Lung (tissue), 17 donors: ENCODE measurements at places on chromosomes 1 and 21. TPM values are rescaled to one million over a fixed set of nuclear protein-coding genes. Genes with fewer than 3 reads are reported as not detected.

DNA sequence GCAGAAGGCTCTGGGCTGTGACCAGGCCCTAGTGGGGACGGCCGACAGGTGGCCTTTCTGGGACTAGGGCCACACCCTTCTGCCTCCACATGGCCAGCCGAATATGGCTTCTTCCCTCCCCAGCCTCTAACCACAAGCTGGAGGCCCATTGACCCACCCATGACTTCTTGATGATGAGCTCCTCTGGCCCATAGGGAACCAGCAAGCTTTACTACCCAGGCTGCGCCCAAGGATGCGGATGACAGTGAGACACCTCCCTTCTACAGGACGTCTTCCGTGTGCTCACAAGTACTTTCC lies 41.0 kb downstream of the LDLRAD2 start:
- DNase-seq = no peak

DNA sequence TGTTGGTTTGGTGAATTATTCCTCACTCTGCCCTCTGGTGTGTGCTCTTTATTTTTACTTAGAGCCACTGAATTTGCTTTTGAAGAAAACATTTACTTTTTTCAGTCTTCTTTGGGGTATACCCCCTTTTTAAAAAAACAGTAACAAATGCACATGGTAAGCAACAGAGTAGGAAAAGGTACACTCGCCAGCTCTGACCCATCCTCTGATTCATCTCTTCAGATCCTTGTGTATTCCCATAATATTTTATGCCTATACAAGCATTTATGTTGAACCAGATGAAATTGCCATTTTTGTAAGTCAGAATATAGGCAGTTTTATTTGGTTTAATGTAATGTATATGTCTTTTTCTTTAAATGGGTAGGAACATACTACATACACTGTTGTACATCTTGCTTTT lies 28.3 kb downstream of the TTC3 start:
- DNase-seq = no peak

- DNase-seq = no peak
Observed at GRCh38 chr1:96418969-96419368, 302.6 kb upstream of the PTBP2 start.

The PAPPA2 gene
- 0.18 TPM for polyA plus RNA-seq
